Foreskin keratinocyte (primary cell): ENCODE measurements at places on chromosomes 7 and 10. TPM values are rescaled to one million over a fixed set of nuclear protein-coding genes. Genes with fewer than 3 reads are reported as not detected.

Gene PRSS37
- total RNA-seq: not detected in 2 replicates

Gene C10orf95
- total RNA-seq: 0.48 and 0.49 TPM in 2 replicates

Gene TMEM196
- total RNA-seq: not detected in 2 replicates

Gene AMPH
- total RNA-seq: not detected in 2 replicates

Gene TMEM236
- total RNA-seq: 0.63 TPM in 1 of 2 replicates, not detected in the other

Gene FLNC
- 0.61 and 1.2 TPM in 2 replicates for total RNA-seq

Gene TFEC
- total RNA-seq: not detected in 2 replicates

Gene DNAJB6
- 119 and 121 TPM in 2 replicates for total RNA-seq

Gene OPALIN
- total RNA-seq: not detected in 2 replicates

Gene LLCFC1
- total RNA-seq: not detected in 2 replicates

Gene SMO
- 10.9 and 11.4 TPM in 2 replicates for total RNA-seq

Gene WEE2
- total RNA-seq: not detected in 2 replicates

Gene FAM237B
- total RNA-seq: not detected in 2 replicates

Gene AKR1C3
- total RNA-seq: 0.44 and 0.56 TPM in 2 replicates

Gene DNAJC12
- total RNA-seq: 0.21 and 0.41 TPM in 2 replicates

Gene MSMB
- total RNA-seq: not detected in 2 replicates
